ENCODE measurements at places on chromosomes 16 and 17.
A peak's percentile ranks its signal among the peaks of the same experiment; 100 is the strongest.

- DNase-seq, result no peak
These were observed 90.0 kb downstream of the ELAC2 start for GRCh38 chr17:12927541-12928425.

- DNase-seq, result no peak
These were observed 6.1 kb downstream of the GAST start for GRCh38 chr17:41718287-41718645.

DNA sequence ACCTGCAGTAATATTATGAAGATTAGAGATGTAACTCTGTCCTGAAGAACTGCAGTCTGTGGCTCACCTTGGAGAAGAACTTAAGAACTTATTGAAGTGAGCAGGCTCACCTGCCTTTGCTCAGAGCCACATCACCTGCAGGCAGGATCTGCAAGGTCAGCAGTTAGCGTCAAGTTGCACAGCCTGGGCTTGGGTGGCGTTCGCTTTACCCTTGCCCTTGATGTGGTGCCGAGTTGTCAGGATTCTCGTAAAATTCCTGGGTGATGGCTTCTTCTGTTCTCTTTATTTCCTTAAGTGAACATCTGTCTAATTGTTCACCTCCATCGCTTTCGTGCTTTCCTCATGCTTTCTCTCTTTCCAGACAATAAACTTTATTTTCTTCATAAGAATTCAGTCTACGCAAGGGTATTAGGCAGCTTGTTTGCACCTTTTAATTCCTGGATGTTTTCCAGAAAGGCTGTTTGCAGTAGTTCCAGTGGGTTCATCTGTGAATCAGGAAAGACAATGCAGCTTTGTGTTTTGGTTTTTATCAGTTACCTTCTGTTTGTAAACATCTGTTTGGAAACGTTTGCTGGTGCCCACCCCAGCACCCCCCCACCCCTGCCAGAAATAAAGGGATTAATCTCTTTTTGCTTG, 254.3 kb downstream of the WWOX start:
- no peak for DNase-seq

- peak; percentile 91 for DNase-seq
These were observed at the start of gene VPS35L for GRCh38 chr16:19555186-19555937. Gene VPS35L (plus strand): TSS chr16:19555703. CDS start chr16:19555730, 27 bp downstream.

GRCh38 chr17:75683583-75683982, 16.4 kb downstream of the SAP30BP start:
- DNase-seq, result no peak
